GM12878 (cell line): ENCODE measurements at places on chromosomes 3 and 15.
A peak's percentile ranks its signal among the peaks of the same experiment; 100 is the strongest.

DNA sequence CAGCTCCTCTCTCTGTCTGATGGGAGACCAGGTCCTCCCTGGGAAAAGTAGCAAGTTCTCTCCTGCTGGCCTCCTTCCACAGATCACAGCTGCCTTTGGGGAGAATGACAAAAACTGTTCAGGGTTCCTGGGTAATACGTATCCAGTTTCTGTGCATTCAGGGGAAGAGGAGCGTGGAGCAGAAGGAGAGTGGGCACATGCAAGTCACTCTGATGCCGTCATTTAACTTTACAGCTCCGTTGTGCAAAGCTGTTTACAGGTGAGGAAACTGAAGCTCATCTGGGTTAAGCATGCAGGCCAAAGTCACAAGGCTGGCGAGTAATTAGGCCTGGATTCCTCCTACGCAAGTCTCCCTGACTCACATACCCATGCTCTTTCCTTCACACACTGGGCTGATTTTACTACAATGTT is 7.5 kb upstream of the TM4SF1 start:
- no peaks in the 10 kb centered on the region for H3K36me3 ChIP-seq
- no peak overlapping the region for H3K4me3 ChIP-seq
- no peak overlapping the region for H3K27ac ChIP-seq
- no peak for DNase-seq
- H3K27me3 ChIP-seq = no peaks in the 10 kb centered on the region

DNA sequence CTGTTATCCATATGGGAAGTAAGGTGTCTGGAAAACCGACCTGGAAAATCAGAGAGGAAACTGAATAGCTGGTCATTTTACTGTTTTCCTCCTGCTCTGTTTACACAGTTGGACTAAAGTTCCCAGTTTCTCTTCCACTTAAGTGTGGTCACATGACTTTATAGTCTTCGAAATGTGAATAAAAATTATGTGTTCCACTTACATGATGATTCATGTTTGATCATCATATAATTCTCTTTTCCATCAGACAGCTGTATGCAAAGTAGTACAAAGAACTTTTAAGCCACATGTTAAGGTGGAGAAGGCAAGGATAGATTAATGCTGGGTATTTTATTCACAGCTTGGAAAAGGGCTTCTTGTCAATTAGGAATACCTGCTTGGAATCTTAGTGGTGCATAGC is 525.5 kb upstream of the BCHE start:
- H3K36me3 ChIP-seq = no peaks in the 10 kb centered on the region
- H3K27me3 ChIP-seq = no peaks in the 10 kb centered on the region
- H3K27ac ChIP-seq = no peak overlapping the region
- no peaks in the 10 kb centered on the region for H3K4me1 ChIP-seq
- DNase-seq = no peak

DNA sequence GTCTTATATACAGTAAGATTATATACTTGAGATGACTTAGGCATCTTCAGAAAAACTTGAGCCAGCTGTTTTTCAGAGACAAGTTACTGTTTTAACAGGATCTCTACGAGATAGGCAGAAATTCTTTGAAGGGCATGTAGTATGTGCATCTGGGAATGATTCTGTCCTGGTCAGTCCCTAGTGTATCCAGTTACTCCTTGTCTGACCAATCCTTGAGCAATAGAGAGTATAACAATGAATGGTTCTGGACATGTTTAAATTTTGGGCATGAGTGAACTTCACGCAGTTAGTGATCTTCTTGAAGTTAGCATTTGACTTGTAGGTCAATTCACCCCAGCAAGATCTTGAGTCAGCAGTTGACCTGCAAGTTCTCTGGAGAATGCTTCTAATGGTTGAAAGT is 24.7 kb upstream of the HHLA2 start:
- H3K4me1 ChIP-seq = no peaks in the 10 kb centered on the region
- no peak for DNase-seq
- no peaks in the 10 kb centered on the region for H3K36me3 ChIP-seq
- H3K27ac ChIP-seq = no peak overlapping the region
- no peaks in the 10 kb centered on the region for H3K27me3 ChIP-seq

DNA sequence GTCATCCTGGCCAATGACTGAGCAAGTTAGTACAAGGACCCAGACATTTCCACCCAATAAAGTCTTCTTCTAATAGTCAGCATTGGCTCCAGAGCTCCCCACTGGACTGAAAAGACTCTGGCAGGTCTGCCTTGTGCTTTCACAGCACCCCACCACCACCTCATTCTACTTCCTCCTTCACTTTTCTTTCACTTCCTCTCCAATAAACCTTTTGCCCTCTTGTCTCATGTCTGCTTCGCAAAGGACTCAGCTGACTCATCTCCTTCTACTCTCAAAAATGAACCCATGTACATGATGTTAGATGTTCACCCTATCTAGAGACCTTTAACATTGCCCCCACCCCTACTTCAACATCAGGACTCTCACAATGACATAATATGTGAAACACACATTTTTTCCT is 181.0 kb upstream of the PPP2R3A start:
- DNase-seq = peak; percentile 5
- no peaks in the 10 kb centered on the region for H3K27me3 ChIP-seq
- no peaks in the 10 kb centered on the region for H3K36me3 ChIP-seq
- H3K27ac ChIP-seq = no peak overlapping the region

DNA sequence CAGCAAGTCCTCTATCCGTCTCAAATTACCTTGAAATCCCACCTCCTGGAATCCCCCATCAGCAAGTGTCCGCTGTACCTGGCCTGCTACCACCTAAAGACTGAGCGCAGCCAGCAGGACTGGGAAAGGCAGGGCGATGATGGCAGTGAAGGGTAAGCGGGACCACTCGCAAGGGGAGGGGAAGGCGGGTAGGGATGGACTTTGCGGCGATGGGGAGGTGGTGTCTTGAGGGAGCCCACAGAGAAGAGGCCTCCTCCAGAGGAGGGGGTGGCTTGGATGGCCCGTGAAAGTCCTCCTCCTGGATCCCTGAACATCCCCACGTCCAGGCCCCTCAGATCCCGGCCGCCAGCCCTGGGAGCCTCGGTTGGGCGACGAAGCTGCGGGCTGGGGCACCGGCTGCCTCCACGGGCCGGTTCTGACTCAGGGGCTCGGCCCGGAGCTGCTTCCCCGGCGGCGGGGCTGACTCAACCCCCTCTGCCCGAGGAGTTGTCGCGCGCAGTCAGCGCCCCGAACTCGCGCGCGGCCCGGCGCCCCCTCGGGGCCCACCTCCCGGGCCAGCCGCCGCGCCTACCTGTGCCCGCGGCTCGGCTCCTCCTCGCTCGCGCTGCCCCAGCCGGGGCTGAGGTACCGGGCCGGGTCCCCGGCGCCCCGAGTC is 512 bp downstream of the LARP6 start:
- H3K36me3 ChIP-seq = no peaks in the 10 kb centered on the region
- H3K4me3 ChIP-seq = peak overlapping the region; percentile 47
- peaks cover 2% of the 10 kb centered on the region; the same call in 1 of the 2 replicates for H3K4me1 ChIP-seq
- no peak for DNase-seq
- 0 out of 2 replicates have a peak overlapping the region, but pooled peaks have one; percentile 12 for H3K27ac ChIP-seq
- peaks cover 5% of the 10 kb centered on the region for H3K27me3 ChIP-seq

- no peak overlapping the region for H3K27ac ChIP-seq
- DNase-seq = no peak
- peaks cover 43% of the 10 kb centered on the region for H3K27me3 ChIP-seq
- H3K4me3 ChIP-seq = no peak overlapping the region
- no peaks in the 10 kb centered on the region for H3K4me1 ChIP-seq
Measured at GRCh38 chr3:128489927-128490649, 2.9 kb downstream of the GATA2 start.

DNA sequence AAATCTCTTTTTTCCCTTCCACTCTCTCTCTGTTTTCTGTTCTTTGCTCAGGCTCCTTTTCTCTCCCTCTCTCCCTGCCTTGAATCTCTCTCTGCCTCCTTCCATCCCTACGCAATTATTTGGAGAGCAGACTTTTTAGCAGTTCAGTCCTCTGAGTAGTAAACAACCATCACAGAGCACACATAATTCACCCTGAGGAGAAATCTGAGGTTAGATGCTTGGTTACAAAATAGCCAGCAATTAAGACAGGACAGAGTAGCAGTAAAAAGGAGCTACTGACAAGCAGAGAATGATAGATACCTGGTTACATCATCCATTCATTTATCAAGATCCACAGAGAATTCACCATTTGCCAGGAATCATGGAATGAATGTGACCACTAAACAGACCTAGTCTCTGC is 25.5 kb downstream of the SLC9A9 start:
- no peak overlapping the region for H3K27ac ChIP-seq
- no peaks in the 10 kb centered on the region for H3K27me3 ChIP-seq
- H3K4me1 ChIP-seq = peaks cover 21% of the 10 kb centered on the region
- H3K36me3 ChIP-seq = no peaks in the 10 kb centered on the region

GRCh38 chr3:126546013-126546412 is 12.7 kb downstream of the C3orf22 start:
- peaks cover 3% of the 10 kb centered on the region; the same call in 1 of the 2 replicates for H3K27me3 ChIP-seq
- H3K4me3 ChIP-seq = no peak overlapping the region
- no peak for DNase-seq
- no peak overlapping the region for H3K27ac ChIP-seq
- H3K4me1 ChIP-seq = no peaks in the 10 kb centered on the region

DNA sequence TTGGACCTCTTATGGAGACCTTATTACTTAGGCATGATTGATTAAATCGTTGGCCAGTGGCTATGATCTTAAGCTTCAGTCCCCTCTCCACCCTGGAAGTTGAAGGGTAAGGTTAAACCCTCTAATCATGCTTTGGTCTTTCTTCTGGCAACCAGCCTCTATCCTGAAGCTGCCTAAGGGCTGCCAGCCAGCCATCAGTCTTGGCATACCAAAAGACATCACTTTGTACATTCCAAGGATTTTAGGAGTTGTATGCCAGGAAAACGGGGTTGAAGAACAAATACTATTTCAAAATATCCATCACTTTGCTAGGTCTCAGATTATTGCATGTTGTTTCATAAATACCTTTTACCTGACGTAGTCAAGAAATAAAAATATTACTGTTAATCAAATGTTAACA is 28.9 kb downstream of the UBE2E2 start:
- no peaks in the 10 kb centered on the region for H3K4me1 ChIP-seq
- H3K27ac ChIP-seq = no peak overlapping the region
- no peaks in the 10 kb centered on the region for H3K27me3 ChIP-seq
- H3K36me3 ChIP-seq = no peaks in the 10 kb centered on the region
- H3K4me3 ChIP-seq = no peak overlapping the region

- no peak for DNase-seq
- H3K27ac ChIP-seq = no peak overlapping the region
- no peaks in the 10 kb centered on the region; the same call in 1 of the 2 replicates for H3K36me3 ChIP-seq
- no peaks in the 10 kb centered on the region for H3K4me1 ChIP-seq
Measured at GRCh38 chr15:27086149-27086548, 115.2 kb downstream of the GABRG3 start.

DNA sequence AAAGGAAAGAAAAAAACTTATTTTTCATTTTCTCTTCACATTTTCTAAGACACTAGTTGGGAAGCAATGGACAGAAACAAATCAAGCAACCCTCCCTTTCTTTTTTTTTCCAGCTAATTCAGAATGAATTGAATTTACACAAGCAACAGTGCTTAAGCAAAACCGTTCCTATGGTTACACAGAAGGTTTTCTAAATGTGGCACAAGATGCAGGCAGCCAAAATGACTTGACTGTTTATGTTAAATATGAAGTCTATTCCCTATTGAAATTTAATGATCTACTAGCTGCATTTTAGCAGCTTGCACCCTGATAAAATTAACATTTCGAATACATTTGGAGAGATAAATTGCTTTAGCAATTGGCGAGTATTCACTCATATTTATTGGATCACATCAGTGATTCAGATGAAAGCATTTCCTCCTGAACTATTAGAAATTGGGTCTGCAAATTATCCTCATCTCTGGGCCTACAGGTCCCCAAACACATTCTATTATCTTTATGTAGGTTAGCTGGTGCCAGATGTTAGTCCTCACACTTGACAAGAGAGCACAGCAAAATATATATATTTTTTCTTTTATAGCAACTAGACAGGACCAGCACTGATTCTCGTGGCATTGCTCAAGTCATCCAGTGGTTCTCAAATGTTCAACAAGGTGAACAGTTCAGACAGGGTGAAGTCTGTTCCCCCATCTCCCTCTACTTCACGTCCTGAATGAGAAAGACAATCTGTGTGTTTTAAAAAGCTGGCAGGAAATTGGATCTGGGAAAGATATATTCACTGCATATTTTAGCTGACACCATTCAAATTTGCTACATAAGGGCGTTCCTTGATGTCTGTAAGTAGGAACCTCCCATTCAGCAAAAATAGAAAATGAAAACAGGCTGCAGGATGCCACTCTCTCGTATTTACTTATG is 463.6 kb upstream of the KCNMB2 start:
- no peak overlapping the region for H3K27ac ChIP-seq
- no peak for DNase-seq
- no peak overlapping the region for H3K4me3 ChIP-seq
- H3K4me1 ChIP-seq = no peaks in the 10 kb centered on the region
- H3K36me3 ChIP-seq = no peaks in the 10 kb centered on the region
- H3K27me3 ChIP-seq = no peaks in the 10 kb centered on the region

GRCh38 chr3:186540221-186540834 is 3.9 kb downstream of the CRYGS start:
- no peak overlapping the region for H3K4me3 ChIP-seq
- H3K36me3 ChIP-seq = no peaks in the 10 kb centered on the region; the same call in 1 of the 2 replicates
- peak overlapping the region; percentile 30 for H3K27ac ChIP-seq
- peaks cover 50% of the 10 kb centered on the region for H3K4me1 ChIP-seq
- H3K27me3 ChIP-seq = no peaks in the 10 kb centered on the region

DNA sequence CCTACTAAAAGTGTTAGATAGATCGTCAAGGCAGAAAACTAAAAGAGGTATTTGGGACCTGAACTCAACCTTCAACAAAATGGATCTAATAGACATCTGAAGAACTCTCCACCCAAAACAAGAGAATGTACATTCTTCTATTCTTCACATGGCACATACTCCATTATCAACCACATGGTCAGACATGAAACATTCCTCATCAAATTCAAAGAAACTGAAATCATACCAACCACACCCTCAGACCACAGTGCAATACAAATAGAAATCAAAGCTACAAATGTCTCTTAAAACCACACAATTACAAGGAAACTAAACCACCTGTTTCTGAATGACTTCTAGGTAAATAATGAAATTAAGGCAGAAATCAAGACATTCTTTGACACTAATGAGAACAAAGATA is 984.1 kb upstream of the GBE1 start:
- H3K27me3 ChIP-seq = no peaks in the 10 kb centered on the region
- H3K4me3 ChIP-seq = no peak overlapping the region
- no peaks in the 10 kb centered on the region for H3K4me1 ChIP-seq
- no peaks in the 10 kb centered on the region for H3K36me3 ChIP-seq
- no peak for DNase-seq
